ENCODE measurements at places on chromosomes 5 and 9.

- no peak for DNase-seq
Measured at GRCh38 chr9:1707291-1707690, 307.9 kb upstream of the SMARCA2 start.

DNA sequence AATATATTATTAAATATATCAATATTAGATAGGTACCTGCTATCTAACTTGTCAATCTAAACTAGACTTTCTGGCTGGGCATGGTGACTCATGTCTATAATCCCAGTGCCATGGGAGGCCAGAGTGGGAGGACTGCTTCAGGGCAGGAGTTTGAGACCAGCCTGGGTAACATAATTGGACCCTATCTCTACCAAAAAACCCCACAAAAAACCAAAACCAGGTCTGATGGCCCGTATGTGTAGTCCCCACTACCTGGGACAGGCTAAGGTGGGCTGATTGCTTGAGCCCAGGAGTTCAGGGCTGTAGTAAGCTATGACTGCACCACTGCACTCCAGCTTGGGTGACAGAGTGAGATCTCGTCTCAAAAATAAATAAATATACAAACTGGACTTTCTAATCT, 55.0 kb downstream of the PJA2 start:
- no peak for DNase-seq

DNA sequence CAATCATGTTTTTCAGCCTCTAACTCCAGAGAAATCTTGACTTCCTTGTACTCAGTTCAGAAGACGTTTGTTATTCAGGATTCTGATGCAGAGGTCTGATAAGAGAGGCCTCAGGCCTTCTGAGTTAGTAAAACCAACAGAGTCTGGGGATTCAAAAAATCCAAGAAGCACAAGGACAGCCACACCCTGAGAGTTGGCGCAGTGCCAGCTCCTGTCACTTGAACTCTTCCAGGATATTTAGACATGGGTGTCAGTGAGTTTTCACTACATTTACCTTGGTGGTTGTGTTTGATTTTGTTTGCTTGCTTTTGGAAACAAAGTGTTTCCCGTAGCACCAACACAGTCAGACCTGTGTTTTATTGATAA, 41.6 kb upstream of the PDE8B start:
- no peak for DNase-seq

DNA sequence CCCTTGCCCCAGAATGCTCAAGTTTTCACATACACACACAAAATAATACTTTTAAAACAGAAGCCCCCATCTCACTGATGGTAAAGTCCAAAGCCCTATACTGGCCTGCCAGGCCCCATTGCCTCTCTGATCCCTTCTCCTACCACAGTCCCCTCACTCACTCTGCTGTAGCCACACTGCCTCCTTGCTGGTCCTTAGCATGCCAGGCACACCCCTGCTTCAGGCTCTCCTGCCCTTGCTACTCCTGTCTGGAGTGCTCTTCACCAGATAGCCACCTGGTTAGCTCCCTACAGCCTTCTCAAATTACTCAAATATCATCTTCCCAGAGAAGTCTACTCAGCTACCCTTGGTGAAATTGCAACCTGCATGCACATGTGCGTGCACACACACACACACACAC, 177.5 kb downstream of the C5orf15 start:
- no peak for DNase-seq

GRCh38 chr9:109355564-109356297, 34.9 kb upstream of the EPB41L4B start:
- DNase-seq, result no peak

- no peak for DNase-seq
Measured at GRCh38 chr9:124716808-124717207, 54.3 kb downstream of the NR6A1 start.

Measured in smooth muscle cell of the brain vasculature (primary cell).